ENCODE measurements at places on chromosomes 16 and 17.

DNA sequence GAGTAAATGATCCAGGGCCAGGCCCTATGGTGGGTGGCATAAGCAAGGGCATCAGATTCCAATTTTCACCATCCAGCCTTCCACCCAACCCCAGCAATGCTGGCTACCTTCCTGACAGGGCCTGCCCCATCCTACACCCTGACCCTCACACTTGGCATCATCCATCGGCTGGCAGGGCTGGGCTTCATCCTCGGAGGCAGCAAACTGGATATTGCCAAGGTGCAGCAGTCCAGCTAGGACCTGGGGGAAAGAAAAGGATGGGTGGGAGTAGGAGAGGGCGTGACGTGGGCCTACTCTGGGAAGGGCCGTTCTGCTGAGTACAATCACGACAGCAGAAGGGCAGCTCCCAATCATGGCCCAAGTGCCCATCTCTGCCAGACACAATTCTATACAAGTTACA lies 23.5 kb downstream of the MYO19 start:
- no peak for DNase-seq

- DNase-seq: peak; percentile 69
These were observed 206.2 kb downstream of the PRKCB start for GRCh38 chr16:24041834-24042631.

- no peak for DNase-seq
These were observed 11.2 kb downstream of the ETV4 start for GRCh38 chr17:43534909-43535308.

DNA sequence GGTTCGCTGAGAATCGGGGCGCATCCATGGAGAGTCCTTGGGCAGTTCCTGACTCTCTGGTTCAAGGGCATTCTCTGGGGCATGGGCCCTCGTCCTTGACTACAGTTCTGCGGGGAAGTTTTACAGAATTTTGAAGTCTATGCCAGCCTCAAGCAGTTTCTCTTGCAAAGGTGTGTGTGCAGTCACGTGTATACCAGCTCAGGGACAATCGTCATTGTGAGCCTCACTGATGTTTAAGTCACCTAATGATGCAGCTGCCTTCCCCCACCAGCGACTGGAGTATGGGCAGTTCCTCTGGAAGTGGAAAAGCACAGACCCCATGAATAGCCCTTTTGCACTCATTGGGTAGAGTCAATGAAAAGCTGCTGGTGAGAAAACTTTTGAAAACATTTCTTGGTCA lies 1.3 kb downstream of the PLCG2 start:
- no peak for DNase-seq

DNA sequence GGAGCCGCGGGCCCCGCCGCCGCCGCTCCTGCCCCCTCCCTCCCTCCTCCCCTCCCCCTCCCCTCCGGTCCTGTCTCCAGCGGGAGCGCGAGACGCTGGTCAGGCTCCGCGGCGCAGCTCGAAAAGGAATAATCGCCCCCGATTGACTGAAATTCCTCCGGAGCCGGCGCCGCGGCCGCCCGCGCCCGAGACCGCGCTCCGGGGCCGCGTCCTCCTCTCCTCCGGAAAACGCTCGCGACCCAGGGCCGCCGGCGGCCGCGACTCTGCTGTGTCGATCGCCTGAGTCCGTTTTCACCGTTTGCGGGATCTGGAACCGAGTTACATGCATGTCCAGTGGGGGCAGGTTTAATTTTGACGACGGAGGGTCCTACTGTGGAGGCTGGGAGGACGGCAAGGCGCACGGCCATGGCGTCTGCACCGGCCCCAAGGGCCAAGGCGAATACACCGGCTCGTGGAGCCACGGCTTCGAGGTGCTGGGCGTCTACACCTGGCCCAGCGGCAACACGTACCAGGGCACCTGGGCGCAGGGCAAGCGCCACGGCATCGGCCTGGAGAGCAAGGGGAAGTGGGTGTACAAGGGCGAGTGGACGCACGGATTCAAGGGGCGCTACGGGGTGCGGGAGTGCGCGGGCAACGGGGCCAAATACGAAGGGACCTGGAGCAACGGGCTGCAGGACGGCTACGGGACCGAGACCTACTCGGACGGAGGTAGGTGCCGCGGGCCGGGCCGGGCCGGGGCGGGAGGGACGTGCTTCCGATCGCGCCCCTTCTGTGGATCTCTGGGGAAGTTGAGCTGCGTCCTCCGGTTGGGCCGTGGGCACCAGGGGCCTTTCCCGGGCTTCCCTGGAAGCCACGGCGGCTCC lies 744 bp downstream of the JPH3 start:
- DNase-seq: no peak

GRCh38 chr16:30601966-30602365 lies 8.2 kb downstream of the ZNF689 start:
- DNase-seq: peak; percentile 71

GRCh38 chr17:4896332-4897197 lies 2.8 kb upstream of the C17orf107 start:
- DNase-seq: no peak
